ENCODE measurements at places on chromosomes 11 and 22.

DNA sequence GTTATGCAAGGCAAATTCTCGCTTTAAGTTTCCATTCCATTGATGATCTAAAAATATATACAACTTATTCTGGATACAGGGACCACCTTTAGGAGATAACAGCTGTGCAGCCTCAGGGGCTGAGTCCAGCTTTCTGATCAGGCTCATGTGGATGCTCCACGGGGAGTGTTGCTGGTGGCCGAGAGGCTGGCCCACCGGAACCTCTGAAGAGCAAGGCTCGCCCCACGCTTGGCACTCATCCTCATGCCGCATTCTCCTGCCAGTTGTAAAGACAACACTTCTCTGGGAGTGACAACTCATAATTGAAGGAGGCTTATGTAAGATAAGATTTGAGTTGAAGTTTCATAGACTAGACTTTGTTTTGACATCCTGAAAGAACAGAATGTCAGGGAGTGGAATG lies 123.5 kb downstream of the MPPED1 start:
- no peak for DNase-seq

DNA sequence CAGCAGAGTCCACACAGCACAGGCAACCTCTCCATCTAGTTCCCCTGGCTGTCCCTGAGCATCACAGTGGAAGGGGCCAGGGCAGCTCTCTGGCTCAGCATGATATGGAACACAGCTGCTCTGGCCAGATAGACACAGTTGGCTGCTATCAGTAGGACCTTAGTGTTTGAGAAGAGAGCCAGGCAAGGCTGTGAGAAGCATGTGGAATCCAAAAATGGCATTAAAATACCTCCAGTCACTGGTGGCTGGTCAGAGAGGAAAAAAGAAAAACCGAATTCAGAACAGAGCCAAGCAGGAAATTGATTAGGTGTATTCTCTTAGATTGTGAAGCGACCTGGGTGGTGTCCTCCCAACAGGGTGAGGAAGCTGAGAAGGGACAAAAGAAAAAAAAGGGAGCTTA lies 27.9 kb downstream of the SERPINH1 start:
- DNase-seq, result no peak

DNA sequence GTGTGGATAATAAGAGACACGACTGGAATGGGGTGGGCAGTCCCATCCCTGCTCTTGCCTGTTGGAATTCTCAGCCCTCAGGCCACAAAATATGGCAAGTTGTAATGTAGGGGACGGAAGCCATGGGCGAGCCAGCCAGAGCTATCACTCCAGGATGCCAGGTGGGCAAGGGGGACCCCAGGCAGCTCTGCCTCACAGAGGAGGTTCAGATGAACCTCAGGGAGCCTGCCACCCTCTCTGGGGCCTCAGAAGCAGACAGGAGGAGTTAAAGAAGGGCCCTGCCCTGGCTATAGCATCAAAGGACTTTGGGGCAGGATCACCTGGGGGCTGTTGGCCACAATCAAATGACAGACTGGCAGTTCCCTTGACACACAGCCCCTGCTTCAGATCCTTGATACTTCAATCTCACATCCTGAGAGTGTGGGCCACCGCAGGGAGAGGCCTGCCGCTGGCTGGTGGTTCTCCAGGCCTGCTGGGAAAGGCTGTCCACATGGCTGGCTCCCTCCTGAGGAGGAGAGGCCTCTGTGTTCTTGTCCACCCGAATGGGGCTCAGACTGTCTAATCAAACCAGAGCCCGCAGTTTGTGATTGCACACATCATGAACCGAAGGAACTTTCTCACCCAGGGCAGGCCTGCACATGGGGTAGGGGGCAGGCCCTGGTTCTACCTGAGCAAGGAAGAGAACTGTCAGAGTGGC lies 31.4 kb downstream of the IGLL1 start:
- DNase-seq, result no peak

DNA sequence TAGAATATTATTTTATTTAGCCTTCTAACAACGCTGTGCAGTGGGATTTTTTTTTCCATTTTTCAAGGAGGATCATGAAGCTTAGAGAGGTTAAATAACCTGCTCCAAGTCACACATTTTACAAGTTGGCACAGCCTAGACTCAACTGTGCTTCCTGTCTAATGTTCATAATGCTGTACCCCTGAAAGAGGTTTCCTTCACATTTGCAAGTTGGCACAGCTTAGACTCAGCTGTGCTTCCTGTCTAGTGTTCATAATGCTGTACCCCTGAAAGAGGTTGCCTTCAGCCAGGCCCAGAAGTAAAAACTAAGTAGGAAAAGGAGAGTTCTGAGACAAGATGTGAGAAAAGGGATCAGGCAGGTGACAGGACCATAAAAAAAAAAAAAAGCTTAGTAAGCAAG lies 7.9 kb upstream of the HEPACAM start:
- DNase-seq, result no peak

DNA sequence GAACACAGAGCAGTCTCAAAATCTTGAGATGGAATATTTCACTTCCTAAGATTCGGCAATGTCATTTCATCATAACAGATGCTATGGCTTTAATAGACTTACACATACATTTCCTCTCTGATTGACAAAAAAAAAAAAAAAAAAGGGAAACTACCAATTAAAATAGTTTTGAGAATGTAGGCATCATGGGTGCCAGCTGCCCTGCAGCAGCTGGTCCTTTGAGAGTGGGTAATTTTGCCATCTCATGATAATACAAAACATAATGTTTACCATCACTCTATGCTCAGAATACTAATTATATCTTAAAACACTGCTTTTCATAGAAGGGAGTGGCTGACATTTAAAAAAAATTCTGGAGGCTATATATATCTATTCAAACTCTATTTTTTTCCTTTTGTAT lies 775.6 kb upstream of the CCDC90B start:
- no peak for DNase-seq

DNA sequence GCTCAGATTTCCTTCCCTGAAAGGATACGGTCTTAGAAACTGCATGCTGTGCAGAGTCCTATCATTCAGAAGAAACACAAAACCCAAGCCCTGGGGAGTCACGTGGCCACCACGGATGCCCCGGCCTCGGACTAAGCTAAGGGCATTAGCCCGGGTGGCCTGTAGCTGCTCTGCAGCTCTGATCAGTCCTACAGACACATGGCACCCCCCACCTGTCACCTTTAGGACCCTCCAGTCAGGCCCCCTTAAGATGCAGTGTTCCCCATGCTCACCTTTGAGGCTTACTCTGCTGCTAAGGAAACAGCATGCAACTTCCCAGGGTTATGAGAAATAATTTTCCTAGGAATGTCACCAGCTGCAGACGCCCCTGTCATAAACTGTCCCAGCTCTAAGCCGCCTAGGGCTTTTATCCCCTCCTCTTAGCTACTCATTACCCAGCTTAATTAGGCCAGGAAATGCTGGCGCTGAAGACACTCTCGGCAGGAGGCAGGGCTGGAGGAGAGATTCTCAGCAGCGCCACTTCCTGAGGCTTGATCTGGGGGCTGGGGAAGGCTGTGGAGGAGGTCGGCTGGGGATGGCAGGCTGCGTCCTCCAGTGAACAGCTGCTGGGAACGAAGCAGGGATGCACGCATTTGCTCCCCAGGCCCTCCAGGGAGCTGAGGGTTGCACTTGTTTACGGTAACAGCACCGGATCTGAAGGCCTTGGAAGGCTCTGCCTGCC lies 47.2 kb upstream of the ADA2 start:
- DNase-seq, result no peak

DNA sequence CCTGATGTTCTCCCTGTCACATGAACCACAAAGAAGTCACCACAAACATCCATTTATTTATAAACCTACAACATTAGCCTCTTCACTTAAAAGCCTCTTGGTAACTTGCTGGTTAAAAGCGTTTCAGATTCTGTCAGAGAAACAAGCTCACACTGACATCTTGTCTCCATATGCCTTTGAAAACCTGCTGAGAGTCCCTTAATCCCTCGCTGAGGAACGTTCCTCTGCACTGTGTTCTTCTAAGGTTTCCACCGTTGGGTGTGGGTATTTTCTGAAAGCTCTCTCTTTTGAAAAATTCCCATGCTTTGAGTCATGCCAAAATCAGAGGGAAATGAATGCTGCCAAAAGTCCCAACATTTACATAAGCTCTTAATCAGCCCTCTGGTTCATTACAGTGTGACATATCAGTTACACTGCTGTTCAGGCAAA lies 149.8 kb downstream of the CCDC34 start:
- no peak for DNase-seq

DNA sequence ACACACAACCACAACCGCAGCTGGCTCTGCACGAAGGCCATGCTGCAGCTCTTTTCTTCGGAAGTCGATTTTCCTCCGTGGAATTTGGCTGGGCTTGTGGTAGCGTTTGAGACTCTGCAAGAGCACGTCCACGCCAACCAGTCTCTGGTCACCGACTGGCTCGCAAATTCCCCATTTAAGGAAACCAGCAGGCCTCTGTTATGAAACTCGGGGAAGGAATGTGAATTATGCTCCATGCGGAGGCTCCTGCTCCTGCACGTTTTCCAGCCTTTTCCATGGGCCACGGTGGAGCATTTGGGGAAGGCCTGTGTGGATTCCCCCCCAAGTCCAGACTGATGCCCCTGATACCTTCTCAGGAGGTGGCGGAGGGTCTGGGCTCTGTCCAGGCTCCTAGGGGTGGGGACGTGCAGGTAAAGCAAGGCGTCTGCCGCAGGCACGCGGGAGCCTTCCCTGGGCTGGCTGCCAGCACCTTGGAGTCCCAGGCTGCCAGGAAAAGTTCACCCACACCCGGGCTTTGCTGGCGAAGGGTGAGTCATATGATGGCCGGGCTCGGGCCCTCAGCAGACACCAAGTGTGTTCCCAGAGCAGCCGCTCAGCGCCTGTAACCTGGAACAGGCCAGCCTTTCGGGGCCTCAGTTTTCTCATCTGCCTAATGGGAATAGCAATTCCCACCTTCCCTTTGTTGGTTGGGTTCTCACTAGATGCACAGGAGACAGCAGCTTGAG lies 41.9 kb downstream of the LRP5 start:
- no peak for DNase-seq

DNA sequence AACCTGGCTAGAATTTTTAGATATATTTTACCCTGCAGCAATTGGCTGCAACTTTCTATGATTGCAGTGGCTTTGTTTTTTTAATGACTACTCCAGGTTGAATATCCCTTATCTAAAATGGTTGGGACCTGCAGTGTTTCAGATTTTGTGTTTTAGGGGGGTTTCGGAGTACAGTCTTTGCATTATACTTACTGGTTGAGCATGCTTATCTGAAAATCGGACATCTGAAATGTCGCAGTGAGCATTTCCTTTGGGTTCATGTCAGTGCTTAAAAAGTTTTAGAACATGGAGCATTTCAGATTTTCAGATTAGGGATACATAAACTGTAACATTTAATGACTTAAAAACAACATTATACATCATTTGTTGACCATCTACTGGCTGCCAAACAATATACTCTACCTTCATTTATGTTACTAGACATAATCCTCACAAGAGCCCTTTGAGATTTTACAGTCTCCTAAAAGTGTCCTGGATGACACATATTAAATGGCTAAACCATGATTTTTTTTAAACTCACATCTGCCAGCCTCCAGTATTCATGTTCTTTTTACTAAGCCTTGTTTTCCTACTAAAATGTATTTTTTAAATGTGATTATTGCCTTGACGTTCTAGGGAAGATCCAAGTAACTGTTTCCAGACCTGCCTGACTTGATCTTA lies 66.3 kb downstream of the PRMT3 start:
- no peak for DNase-seq

GRCh38 chr11:44066732-44067141 lies 667 bp downstream of the ACCS start:
- no peak for DNase-seq

- DNase-seq, result no peak
Observed at GRCh38 chr22:32200752-32201151, 4.1 kb downstream of the RFPL2 start.

- DNase-seq, result no peak
Observed at GRCh38 chr11:3946455-3947017, 91.1 kb downstream of the STIM1 start.

- peak; percentile 32 for DNase-seq
Observed at GRCh38 chr11:68373815-68374501, 61.6 kb downstream of the LRP5 start.

GRCh38 chr11:47071341-47071740 lies 105.3 kb downstream of the ARFGAP2 start:
- DNase-seq, result no peak

DNA sequence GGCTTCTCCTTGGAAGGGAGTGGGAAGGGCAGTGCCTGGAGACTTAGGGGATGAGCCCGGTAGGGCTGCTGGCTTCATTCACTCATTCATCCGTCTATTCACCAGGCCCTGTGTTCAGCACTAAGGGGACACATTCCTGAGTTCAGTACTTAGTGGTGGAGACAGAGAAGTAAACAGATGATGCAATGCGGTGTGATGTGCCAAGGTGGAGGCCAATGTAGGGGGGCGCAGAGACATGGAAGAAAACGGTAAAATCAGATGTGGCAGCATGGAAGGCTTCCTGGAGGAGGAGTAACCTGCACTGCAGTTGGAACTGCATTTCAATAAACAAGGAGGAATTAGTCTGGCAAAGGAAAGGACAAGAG lies 21.3 kb downstream of the GRIK4 start:
- no peak for DNase-seq

GRCh38 chr11:22479208-22479607 lies 141.0 kb downstream of the SLC17A6 start:
- no peak for DNase-seq

- DNase-seq, result no peak
Observed at GRCh38 chr22:44454113-44454769, 43.8 kb downstream of the RTL6 start.

DNA sequence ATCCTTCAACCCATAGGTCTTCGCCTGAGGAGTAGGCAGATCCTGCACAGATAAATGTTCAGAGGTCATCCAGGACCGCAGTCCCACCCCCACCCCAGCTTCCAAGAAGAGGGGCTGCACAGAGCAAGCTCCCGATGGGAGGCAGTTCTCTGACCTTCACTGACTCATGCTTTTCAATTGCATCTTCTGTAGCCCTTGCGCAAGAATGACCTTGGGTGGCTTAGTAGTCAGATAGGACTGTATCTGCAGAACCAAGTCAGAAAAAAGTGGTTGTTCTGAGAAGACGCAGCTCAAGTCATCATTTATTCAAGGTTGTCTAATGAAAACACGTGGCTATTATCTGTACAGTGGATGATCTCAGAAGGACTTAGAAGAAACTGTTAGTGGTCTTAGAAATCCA lies 16.4 kb upstream of the GRAMD1B start:
- no peak for DNase-seq

- DNase-seq, result no peak
Observed at GRCh38 chr22:44193535-44193891, 12.8 kb downstream of the PARVG start.

- DNase-seq, result no peak
Observed at GRCh38 chr11:71279916-71280645, 27.7 kb upstream of the SHANK2 start.

DNA sequence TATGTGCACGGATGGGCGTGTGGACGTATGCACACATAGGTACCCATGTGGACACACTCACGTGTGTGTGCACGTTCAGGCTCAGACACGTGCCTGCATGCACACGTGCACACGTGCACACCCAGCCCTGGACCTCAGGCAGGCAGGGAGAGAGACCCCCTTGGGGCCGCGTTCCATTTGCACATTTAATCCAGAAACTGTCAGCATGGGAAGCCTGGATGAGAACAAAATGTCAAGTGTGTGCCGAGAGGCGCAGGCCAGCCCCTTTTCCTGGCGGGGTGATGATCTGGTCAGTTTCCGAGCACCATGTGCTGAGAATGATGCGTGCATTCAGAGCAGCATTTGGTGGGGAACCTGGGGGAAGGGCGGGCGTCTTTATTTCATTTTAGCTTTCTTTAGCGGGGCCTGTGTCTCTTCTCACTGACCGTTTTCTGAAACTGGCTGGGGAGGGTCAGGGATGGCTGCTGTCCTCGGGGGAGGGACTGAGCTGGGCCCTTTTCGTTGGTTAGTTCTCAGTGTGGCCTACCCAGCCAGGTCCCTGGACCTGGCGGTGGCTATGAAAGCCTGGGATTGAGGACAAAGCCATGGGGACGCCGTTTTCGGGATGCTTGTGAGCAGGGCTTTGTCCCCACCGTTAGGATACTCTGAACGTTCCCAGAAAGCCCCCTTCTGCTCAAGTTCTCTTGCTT lies 96.3 kb downstream of the KCNQ1 start:
- no peak for DNase-seq

All from right renal pelvis (tissue), 4 donors.